ENCODE measurements at places on chromosomes 1 and 21.

GRCh38 chr1:156727926-156728598 lies at the start of gene METTL25B:
Gene METTL25B (plus strand): TSS chr1:156728469. CDS start chr1:156729105, 636 bp downstream.
- DNase-seq: peak; percentile 39

GRCh38 chr1:184832517-184832916 lies 77.9 kb upstream of the EDEM3 start:
- no peak for DNase-seq

GRCh38 chr21:37532868-37533780 lies 166.6 kb downstream of the DYRK1A start:
- no peak for DNase-seq

DNA sequence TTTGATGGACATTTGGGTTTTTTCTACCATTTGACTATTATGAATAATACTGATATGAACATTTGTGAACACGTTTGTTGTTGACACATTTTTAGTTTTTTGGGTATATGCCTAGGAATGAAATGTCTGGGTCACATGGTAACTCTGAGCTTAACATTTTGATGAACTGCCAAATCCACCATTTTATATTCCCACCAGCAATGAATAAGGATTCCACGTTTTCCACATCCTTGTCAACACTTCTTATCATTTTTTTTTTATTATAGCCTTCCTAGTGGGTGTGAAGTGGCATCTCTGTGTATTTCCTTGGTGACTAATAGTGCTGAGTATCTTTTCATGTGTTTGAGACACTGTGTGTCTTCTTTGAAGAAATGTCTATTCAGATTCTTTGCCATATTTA lies 67.6 kb downstream of the RASAL2 start:
- DNase-seq: no peak

- no peak for DNase-seq
These were observed 241.6 kb downstream of the BACH1 start for GRCh38 chr21:29540289-29540688.

DNA sequence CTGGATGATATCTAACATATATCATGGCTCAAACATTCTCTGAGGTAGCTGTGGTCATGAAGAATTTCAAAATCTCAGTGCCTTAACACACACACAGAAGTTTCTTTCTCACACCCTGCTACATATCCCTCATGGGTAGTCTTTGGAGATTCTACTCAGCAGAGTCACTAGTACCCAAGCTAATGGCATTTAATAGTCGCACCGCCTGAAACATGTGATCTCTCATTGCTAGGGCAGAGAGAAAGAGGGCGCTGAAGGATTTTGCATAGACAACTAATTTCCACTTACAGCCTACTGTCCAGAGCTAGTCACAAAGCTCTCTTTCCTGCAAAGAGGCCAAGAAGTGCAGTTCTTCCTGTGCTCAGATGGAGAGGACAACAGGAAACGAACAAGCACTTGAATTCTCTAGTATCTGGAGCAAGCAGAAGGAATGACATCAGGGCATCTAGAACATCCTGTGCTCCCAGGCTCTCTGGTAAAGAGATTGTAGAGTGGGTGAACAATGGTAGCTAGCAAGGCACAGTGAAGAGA lies 183.4 kb upstream of the PTBP2 start:
- no peak for DNase-seq

DNA sequence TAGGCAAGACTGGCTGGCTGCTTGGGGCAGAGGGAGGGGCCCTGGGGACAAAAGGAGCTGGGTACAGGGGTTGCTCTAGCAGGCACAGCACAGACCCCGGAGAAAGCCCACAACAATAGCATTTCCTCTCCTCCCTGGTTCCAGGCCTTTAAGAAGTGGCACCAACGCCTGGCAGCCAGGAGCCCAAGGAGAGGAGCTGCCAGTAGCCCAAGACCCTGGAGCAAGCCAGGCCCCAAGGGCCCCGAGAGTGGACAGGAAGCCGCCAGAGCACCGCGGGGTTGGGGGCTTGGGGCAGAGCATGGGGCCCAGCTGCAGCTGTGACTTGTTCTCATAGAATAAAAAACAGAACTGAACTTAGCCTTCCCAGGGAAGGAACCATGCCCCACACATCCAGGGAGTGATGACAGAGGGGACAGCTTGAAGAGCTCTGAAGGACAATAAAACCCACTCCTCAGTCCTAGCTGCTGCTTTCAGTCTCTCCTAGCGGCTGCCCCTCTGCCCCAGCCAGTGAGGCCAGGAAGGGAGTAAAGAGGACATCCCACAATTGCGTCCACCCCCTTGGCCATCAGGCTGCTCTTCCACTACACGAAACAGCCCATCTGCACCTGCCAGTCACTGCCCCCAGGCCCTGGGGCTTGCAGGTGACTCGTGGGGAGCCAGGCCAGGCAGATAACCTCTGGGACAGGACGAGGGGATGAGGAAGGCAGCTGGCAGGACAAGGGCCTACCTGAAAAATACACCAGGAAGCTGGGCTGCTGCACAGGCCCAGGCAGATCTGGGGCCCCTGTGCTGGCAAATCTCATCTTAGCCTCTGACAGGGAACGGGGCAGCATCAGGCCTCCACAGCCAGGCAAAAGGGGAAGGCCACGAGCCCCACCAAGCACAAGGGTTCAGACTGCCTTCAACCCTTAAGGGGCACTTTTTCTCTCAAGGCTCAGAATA lies 16.4 kb downstream of the MTHFR start:
- no peak for DNase-seq

DNA sequence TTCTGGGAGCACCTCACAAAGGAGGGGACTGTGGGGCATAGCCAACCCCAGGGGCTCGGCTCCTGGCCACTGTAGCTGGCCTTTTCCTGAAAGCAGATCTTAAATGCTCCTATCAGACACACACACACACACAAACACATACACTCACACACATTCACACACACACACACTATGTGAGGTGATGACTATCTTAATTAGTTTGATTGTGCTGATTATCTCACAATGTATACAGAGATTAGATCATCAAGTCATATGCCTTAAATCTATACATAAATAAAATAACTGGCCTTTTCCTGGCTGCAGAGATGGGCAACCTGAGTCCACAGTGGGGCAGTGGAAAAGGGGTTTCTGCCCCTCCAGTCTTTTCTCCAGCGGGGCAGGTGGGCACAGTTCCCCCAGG lies 27.1 kb downstream of the LGR6 start:
- DNase-seq: no peak

- no peak for DNase-seq
These were observed 40.5 kb upstream of the RALGPS2 start for GRCh38 chr1:178684542-178685000.

- no peak for DNase-seq
These were observed 30.5 kb downstream of the NTNG1 start for GRCh38 chr1:107171333-107171732.

- DNase-seq: no peak
These were observed 70.0 kb downstream of the SCCPDH start for GRCh38 chr1:246794048-246794827.

GRCh38 chr1:24149866-24150233 lies 6.9 kb upstream of the IL22RA1 start:
- no peak for DNase-seq

DNA sequence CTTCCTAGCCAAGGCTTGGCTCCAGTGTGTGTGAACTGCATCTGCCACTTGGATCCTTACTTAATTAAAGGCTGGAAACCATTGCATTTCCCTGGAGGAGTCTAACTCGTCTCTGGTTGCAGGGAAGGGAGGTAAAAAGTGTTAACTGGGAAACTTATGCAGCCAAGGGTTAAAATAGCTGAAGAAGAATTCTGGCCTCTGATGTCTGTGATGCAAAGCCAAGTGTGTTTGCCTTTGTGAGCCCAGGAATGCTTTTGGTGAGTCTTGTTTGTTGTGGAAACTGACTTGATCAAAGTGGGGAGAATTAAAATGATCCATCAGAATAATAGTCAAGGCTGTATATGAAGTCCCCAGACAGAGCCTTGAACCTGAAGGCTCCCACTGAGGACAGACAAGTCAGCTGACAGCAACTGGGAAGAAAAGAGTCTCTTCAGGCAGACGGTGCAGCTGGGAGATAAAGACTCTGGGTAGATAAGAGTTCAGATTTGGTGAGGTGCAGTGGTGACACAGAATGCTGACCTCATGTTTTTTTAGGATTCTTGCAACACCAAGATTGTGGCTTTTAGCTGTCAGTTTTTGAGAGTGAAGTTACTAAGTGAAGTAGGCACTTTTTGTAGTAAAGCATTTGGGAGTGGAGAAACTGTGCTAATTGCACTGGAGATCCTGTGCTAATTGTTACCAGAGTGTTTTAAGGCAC lies 59.5 kb upstream of the WLS start:
- DNase-seq: no peak

DNA sequence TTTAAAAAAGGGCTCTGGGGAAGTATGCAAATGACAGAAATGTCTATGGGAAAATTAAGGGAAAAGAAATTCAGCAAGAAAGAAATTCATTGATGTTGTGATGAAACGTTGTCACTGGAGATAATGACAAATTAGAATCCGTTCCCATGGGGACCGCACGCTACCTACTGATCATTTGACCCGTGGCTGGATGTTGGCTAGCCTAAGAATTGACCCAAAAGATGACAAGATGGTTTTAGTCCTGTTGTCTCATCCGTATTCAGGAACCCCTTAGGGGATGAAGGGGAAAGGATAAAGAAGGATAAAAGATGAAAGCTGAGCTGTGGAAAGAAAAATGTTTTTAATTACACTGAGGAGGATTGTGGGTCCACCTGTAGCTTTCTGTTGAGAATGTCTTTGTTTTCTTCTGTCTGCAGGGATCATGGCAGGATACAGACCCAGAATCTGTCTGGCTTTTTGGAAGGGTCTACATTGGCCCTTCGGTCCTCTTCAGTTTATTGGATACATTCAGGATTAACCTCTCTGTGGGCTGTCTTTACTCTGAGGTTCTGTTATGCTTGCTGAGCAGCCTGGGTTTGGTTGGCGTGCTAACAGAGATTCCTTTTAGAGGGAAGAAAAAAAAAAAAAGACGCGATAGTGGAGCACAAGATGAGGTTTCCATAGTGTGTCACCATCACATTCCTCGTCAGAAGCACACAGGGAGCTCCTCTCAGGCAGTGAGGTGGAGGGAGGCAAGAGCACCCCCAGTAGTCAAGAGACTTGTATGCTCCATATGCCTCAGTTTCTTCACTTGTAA lies 106.2 kb downstream of the CACHD1 start:
- DNase-seq: no peak

GRCh38 chr1:172674831-172675613 lies 16.1 kb downstream of the FASLG start:
- DNase-seq: no peak

GRCh38 chr1:71956613-71957285 lies 325.6 kb downstream of the NEGR1 start:
- no peak for DNase-seq

DNA sequence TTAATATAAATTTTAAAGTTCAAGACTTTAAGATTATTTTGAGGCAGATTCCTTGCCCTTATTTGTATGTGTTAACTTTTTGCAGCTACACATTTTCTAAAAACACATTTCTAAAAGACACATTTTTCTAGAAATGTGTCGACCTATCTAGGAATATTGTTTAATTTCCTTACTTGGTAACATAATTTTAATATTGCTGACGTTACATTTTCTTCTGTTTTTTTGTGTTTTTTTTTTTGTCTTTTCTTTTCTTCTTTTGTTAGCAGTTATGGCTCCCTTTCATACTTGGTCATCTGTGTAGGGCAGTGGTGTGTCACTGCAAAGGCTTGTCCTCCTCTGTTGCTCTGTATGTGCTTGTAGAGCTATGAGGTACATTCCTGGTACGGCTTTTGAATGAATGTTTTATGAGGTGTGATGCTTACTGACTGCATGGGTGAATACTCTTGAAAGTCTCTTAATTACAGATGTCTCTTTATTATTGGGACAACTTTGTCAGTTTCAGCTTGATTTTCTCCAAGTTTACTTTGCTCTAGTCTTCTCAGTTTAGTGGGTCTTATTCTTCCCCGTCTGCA lies 30.1 kb downstream of the LRRC8D start:
- no peak for DNase-seq

DNA sequence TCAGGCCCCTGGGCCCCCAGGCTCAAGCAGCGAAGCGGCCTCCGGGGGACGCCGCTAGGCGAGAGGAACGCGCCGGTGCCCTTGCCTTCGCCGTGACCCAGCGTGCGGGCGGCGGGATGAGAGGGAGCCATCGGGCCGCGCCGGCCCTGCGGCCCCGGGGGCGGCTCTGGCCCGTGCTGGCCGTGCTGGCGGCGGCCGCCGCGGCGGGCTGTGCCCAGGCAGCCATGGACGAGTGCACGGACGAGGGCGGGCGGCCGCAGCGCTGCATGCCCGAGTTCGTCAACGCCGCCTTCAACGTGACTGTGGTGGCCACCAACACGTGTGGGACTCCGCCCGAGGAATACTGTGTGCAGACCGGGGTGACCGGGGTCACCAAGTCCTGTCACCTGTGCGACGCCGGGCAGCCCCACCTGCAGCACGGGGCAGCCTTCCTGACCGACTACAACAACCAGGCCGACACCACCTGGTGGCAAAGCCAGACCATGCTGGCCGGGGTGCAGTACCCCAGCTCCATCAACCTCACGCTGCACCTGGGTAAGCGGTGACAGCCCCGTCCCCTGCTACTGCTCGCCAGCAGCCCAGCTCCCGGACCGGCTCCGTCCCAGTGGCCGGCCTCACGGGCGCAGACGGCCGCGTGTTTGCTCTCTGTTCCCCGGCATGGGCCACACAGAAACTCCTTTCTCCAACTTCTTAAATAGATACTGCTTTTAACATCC lies 539 bp downstream of the LAMC1 start:
- no peak for DNase-seq

- DNase-seq: no peak
These were observed 241.8 kb upstream of the KIAA0040 start for GRCh38 chr1:175434283-175434860.

DNA sequence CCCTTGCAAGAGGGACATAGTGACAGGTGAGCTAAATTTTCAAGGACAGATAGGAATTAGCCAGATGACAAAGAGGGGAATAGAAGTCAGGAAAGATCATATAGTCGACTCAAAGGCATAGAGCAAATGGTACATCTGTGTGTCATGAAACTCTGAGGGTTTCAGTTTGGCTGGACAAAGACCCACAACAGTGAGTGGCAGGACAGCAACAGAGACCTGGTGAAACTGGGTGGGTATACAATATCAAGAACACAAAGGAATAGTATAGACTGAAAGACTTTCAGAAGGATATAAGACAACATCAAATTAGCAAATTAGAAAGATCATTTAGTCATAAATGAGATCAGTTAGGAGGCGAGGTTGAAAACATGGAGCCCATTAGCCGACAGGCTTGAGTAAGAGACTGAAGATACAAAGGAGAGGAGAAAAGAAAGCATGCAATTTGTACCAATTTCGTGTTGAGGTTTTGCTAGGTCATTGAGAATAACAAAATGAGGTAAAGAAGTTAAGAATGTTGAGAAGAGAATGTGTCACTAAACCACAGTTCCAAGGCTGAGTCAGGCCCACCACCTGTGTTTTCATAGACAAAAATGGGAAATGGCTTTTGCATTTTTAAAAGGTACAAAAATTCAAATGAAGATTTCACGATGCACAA lies 213.8 kb downstream of the HHIPL2 start:
- DNase-seq: no peak
